ENCODE measurements at places on chromosomes 3 and 15. TPM values are rescaled to one million over a fixed set of nuclear protein-coding genes. Genes with fewer than 3 reads are reported as not detected.

DNA sequence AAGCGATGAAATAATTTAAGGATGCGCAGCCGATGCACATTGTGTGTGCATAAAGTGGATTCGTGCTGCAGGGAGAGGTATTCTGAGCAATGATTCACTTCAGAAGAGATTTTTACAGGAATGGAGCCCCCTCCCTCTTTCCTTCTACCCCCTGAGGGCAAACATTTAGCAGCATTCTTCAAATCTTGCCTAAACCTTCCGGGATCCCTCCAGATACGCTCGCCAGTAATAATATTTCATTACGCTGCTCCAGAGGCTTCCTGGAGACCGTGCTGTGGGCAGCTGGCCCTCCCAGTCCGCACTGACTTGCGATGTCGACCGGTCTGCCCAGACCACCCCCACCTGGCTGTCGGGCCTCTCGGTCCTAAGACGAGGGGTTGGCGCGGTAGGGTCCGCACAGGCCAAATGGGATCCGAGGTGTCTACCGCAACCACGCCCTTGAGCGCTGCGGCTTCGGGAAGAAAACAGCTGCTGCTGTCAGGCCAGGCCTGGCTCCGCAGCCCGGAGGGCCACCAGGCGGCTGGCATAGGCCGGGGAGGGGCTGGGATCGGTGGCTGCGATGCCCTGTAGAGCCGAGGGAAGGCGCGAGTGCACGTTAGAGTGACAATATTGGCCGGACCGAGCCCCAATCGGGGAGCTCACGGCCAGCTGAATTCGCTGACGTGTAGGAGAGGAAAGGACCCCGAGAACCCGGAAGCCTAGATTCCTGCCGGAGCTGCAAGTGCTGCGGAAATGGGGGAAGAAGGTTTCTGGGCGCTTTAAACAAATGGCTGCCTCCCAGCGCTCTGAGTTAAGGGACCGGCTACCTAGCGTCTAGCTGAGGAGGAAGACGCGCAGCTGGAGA, 14.3 kb downstream of the ZIC4 start:
- DNase-seq = no peak

GRCh38 chr3:141080431-141080830, 29.3 kb downstream of the SPSB4 start:
- DNase-seq = no peak

- DNase-seq = no peak
Observed at GRCh38 chr3:147408188-147409100, 721 bp upstream of the ZIC1 start.

GRCh38 chr3:102165367-102165766, 269.4 kb upstream of the ZPLD1 start:
- DNase-seq = no peak

PLAAT1 gene
- total RNA-seq = 5.2 TPM
